ENCODE measurements at places on chromosomes 11 and 22.

DNA sequence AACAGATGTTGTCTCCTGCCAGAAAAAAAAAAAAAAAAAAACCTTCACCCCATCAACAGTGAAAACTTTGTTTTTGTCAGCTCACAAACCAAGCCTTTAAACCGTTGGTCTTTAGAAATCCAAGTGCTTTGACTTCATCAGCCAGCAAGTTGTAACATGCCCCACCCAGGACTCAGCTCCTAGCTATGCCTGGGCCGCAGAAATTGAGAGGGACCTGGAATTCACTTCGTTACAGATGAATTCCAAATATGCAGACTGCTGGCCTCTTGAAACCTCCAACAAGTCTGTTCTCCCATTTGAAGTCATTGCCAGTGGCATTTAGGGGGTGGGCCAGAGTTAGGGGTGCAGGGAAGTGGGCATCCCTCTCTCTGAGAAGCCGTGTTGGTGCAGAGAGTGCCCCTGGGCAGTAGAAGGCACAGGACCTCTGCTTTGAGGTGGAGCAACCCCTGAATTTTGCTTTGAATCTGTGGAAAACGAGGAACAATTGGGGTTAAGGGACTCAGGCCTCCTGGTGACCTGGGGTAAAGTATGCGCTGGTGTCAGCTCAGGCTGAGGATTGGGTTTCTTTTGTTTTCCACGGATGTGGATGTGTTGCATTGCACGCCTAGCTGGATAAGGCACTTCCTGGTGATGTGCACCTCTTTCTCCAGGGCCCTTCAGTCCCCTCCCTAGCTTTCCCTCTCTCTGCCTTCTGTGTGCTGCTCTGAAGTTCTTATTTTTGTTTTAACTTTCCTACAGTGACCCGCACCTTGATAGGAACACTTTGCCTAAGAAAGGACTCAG is 109.5 kb downstream of the DBX1 start:
- DNase-seq = no peak

DNA sequence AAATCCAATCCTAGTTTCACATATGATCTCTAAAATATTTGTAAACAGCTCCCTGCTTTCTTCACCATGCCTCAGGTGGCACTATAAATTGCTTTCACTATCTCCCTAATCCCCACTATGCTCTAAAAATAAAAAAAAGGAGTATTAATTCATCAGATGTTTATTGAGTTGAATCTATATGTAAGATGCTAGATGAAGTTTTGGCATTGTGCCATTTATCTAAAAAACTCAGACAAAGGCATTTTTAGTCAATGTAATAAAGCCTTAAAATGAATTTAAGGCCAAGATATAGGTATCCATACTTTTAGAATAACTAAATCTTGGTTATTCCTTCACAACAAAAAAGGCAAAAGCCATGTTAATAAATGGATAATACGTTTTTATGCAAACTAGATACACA is 373.9 kb downstream of the ETS1 start:
- DNase-seq = no peak

DNA sequence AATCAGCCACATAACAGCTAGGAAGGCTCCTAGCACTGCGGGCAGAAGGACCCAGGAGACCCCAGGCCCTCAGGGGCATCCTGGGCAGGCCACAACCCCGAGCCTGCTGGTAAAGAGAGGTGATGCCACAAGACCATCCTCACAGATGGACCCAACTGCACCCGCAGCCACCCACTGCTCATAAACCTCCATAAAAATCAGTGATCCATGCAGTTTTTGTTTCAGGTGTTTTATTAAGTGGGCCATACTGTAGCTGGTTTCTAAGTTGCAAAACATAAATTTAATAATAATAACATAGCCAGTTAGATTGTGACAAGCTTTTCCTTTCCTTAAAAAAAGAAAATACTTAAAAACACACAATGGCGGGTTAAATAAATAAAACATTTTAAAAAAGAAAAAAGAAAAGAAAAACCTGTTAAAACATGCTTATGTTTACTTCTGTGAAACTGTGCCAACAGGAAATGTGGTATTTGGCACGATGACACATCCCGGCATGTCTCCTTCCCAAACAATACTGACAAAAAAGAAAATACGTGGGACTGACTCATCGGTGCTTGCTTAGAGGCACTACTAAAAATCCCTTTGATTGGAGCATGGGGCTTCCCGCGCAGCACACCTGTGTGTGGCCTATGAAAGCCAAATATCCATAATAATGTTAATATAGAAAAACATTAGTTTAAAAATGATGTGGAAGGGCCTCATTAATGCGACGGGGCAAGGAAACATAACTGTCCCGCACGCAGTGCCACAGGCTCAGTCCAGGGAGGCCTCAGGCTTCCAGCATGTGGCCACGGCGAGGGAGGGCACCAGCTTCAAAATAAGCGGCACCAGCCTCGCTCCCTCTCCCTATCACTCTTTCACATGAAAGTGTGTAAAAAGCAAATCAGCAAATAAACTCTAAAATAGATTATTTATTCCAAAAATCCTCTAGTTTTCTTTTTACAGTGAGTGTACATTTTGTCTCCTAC is 47.5 kb upstream of the SCUBE2 start:
- DNase-seq = peak; percentile 96

DNA sequence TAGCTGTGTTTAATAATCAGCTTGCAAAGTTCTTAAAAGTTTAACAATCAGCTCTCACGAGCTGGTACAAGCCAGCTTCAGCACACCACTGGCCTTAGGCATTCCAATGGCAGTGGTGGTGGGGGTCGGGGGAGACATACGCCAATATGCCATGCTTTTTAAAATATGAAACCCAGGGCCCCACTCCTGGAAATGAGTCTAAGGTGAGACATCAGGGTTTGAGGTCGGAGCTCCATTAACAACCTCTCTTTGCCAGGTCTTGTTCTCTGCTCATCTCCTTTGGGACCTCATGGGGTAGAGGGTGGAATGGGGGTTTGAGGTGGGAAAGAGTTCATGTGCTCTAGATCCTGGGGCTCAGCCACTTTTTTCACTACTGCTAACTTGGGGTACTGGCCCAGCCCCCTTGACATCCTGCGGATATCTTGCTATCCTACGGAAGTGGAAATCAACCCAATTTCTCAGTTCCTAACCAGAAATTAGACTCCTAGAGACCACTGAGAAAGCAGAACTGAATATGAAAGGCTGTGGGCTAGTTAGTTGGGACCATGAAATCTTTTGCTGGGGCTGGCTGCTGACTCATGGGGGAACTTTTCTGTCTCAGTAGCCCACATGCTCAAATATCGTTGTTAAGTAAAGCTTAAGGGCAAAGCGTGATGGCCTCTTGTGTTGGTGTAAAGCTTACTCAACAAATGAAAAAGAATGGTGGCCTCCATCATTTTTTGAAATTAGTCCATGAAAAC is 90.1 kb downstream of the PDHX start:
- no peak for DNase-seq

GRCh38 chr11:126804363-126804762 is 196.2 kb downstream of the KIRREL3 start:
- DNase-seq = no peak

- DNase-seq = no peak
Observed at GRCh38 chr11:73019449-73019848, 122.7 kb downstream of the FCHSD2 start.

- DNase-seq = no peak
Observed at GRCh38 chr11:2582946-2583604, 116.7 kb downstream of the KCNQ1OT1 start.

DNA sequence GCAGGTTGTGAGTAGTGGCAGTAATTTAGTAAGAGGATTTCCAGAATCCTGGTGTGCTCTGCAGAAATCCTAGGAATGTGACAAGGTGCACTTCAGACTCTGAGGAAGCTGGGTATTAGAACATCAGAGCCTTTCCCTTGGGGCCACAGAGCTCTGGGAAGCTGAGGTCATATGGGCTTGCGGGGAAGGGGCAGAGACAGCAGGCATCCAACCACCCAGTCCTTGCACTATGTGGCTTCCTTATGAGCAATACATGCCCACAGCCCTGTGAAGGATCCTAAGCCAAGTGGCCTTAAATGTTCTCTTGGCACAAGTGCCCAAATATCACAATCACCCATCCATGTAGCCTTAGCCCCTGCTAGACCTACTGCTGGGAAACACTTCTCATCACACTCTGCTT is 46.2 kb downstream of the P4HA3 start:
- DNase-seq = no peak

- no peak for DNase-seq
Observed at GRCh38 chr11:69524291-69524882, 42.9 kb downstream of the LINC01488 start.

DNA sequence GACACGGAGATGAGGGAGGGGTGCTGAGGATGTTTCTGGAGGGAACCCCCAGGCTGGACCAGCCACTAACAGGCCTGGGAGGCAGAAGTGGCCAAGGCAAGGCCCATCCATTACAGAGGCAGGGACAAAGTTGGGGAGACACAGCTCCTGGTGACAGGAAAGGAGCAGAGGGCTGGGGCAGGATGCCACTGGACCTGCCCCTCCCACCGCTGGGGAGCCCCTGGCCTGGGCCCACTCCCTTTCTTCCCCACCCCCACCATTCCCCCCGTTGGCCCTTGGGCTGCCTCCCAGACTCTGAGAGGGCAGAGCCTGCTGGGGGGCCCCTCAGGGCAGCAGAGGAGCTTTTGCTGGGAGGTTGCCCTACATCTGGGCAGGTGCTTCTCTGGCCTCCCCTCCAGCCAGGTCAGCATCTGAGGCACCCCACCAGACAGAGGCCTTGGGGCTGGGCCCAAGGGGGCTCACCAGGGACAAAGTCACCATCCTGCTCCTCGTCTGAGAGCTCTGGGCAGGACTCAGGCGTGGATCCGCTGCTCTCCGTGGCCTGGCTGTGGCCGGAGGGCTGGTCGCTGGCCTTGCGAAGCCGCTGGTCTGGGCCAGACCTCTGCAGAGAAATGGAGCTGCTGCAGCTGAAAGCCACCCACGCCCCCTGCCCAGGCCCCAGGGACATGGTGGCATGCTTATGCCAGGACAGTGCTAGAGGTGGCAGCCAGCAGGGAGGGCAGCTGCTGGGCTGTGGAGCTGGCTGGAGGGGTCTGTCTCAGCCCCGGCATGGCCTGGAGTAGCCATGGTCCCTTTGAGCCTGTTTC is 33.1 kb upstream of the CARS1 start:
- DNase-seq = no peak

DNA sequence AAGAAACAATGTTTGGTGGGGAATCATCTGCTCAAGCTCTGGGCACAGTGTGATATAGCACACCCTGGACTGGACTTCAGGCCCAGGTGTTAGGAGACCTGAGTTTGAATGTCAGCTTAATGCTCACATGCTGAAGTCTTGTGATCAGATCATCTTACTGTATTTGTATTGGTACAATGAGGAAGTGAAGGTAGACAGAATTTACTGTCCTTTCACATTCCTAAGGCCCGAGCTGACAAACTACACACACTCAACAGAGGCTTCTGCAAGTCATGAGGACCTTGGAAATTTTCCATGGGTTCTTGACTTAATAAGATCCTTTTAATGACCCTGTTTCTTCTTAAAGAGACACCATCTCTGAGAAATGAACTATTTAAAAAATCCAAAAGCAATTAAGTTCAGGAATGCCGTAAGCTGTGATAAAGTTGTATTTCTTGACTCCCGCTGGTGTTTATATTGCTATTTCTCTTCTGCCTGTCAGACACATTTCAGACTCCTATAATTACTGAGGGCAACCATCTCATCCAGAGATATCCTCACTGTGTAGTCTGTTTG is 802.0 kb downstream of the DLG2 start:
- no peak for DNase-seq

DNA sequence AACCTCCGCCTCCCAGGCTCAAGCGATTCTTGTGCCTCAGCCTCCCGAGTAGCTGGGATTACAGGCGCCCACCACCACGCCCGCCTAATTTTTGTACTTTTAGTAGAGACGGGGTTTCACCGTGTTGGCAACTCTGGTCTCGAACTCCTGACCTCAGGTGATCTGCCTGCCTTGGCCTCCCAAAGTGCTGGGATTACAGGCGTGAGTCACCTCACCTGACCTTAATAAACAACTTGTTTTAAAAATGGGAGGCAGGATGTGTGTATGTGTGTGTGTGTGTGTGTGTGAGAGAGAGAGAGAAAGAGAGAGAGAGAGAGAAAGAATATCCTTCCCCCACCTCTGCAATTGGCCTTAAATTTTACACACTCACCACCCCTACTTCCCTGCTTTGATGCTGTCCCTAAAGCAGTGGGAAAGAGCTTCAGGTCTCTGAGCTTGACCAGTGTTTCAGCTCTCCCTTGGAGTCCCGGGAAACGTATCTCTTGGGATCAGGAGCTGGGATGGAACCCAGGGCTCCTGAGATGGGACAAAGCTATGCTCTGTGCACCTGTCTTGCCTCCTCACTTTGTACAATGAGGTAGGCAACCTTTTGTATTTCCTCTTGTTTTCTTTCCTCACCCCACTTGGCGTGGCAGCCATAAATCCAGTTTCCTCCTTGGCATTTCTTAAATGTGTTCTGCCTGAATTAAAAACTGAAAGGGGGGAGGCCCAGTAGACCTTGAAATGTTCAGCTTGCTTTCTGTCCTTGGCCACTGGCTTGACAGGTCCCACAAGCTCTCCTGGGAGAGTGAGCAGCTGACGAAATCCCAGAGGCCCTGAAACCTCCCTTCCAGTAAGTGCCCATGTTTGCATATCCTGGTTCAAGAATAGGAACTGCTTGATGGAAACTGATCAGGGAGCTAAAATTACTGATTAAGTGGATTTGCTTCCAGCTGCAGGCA is 17.8 kb upstream of the XBP1 start:
- DNase-seq = no peak

GRCh38 chr22:48152164-48152775 is 1389.8 kb downstream of the TBC1D22A start:
- DNase-seq = no peak

- DNase-seq = no peak
Observed at GRCh38 chr11:5605849-5606248, 9.4 kb downstream of the TRIM6 start.

GRCh38 chr11:20075627-20076026 is 84.6 kb downstream of the DBX1 start:
- DNase-seq = no peak

GRCh38 chr11:47425611-47426010 is 628 bp downstream of the PSMC3 start:
- DNase-seq = no peak

DNA sequence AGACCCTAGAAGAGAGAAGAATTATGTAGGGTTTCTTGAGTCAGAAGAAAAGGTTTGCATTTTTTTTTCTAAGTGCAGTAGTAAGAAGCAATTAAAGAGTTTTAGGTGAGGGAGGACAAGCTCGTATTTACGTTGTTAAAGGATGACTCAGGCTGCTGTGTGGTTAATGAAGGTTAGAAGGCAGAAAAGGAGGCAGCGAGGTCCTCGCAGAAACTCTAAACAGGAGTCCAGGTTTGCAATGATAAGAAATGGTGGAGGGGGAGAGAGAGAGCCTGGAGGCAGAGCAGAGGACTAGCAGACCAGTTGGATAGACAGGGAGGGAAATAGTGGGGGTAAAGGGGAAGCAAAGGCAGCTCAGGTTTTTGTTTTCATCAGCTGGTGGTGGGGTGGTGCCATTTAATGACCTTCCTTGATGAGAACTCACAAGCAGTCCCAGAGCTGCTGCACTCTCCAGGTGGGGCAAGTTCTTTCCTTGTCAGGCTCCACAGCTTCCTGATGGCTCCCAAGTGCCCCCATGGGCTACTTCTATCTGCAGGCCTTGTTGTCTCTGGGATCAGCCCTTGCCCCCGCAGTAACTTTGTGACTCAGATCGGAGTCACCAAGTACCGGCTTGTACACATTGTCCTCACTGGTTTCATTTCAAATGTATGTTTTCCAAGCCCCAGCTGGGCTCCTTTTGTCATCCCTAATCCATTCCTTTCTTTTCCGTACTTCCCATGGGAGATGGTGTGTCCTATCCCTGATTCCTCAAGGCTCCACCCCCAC is 8.3 kb upstream of the INSC start:
- DNase-seq = no peak

Measured in NCI-H2081 (cell line).